ENCODE measurements at places on chromosomes 4 and X. TPM values are rescaled to one million over a fixed set of nuclear protein-coding genes. Genes with fewer than 3 reads are reported as not detected.

- no peak for DNase-seq
These were observed 296.3 kb upstream of the TENM3 start for GRCh38 chr4:181946902-181947301.

DNA sequence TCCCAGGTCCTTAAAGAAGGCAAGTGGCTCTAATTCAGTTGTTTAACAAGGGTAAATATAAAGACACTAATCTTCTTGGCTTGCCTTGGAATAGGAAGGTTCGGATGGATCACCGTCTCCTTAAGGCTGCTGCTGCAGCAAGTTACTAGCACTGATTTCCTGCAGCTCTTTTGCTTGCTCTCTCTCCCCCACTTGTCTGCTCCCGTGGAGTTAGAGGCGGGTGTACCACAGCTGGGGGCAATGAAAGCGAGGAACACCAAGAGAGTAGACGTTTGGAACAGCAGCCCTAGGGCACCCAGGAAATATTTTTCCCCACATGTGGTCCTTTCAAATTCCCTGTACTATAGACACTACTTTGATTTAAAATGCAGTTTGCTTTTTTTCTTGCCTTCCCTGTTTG, 202.2 kb downstream of the SH2D1A start:
- no peak for DNase-seq

DNA sequence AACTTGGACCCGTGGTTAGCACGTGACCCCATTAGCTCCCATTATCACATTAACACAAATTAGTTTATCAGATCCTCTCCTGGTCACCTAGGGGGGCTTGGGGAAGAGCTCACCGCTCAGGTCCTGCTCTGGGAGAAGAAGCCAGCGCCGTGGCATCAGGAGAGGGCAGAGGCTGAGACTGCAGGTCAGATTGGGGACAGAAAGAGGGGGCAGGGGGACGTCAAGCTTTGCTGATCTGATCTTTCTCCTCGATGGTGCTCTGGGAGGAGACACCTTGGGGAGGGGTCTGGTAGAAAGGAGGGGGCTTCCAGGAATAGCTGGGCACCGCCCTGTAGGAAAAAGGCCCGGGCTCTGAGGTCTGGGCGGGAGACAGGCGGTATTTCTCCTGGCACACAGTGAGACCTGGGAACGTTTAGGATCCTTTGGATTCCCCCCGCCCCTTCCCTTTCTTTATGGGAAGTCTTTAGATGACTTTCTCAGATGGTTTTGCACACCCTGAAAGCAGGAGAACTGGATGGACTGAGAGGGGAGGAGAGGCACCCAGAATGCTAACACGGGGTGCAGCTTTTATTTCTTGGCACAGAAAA, 9.1 kb upstream of the ELF4 start:
- no peak for DNase-seq

- no peak for DNase-seq
These were observed 48.3 kb downstream of the ABLIM2 start for GRCh38 chr4:8110071-8110986.

DNA sequence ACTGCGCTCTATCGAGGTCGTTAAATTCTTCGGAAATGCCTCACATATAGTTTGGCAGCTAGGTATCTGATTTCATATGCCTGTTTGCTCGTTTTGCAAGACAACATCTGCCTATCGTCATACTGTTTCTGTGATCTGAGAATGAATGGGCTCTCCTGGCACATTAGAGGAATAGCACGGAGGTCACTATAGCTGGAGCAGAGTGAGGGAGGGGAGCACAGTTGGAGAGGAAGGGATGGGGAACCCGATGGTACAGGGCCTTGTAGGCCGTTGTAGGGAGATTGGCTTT, 552 bp downstream of the IKBKG start:
- no peak for DNase-seq

- no peak for DNase-seq
These were observed 48.0 kb upstream of the APELA start for GRCh38 chr4:164828955-164829354.

- no peak for DNase-seq
These were observed 29.3 kb upstream of the BOD1L1 start for GRCh38 chr4:13656569-13657405.

- no peak for DNase-seq
These were observed 25.5 kb upstream of the TEC start for GRCh38 chr4:48295116-48295515.

- DNase-seq = no peak
These were observed 50.0 kb upstream of the ZNF827 start for GRCh38 chr4:145988628-145989027.

GRCh38 chr4:87430038-87430437, 7.7 kb downstream of the NUDT9 start:
- no peak for DNase-seq

DNA sequence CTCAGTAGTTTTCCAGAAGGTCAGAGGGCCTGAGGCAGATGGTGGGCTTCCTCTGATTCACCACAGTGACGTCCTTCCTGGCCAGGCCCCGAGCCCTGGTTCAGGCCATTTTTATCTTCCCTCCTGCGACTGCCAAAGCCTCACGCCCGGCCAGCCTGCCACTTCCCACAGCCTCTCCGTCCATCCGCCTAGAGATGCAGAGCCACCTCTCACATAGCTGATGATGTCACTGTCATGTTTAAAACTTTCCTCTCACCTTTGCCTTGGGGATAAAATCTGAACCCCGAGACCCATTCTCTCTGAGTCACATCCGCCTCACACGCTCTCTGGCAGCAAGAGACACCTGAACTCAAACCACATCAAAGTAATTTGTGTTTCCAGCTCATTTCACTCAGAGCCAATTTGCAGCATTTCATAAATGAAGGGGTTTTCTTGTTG, 175.3 kb downstream of the QDPR start:
- no peak for DNase-seq

GRCh38 chrX:48983896-48984295, 12.3 kb upstream of the KCND1 start:
- no peak for DNase-seq

- no peak for DNase-seq
These were observed 5.1 kb upstream of the SFRP2 start for GRCh38 chr4:153794006-153794405.

- DNase-seq = no peak
These were observed 100.5 kb downstream of the CLNK start for GRCh38 chr4:10584042-10584441.

GRCh38 chr4:82900066-82900410, 497 bp upstream of the THAP9 start:
- DNase-seq = no peak

DNA sequence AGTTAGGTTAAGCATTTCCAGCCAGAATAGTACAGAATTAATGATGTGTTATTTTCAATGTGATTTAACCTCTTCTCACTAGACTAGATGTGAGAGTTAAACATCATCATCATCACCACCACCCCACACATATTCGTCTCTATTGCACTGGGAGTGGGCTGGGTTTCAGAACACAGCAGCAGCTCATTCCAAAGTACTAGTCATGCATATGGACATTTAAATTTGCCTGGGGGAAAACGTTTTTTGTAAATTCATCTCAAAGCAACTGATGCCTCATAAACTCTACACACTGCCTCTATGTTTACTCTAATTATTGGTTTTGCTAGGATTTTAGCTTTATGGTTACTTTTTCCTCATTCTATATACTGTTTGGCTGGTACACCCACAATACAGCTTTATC, 509.1 kb downstream of the PPP4R3C start:
- DNase-seq = no peak

- no peak for DNase-seq
These were observed 1.2 kb upstream of the CHRNA9 start for GRCh38 chr4:40333921-40334352.

- DNase-seq = no peak
These were observed 4.3 kb upstream of the FRMPD3 start for GRCh38 chrX:107445146-107445545.

GRCh38 chrX:24902806-24903205, 113.0 kb downstream of the ARX start:
- no peak for DNase-seq

DNA sequence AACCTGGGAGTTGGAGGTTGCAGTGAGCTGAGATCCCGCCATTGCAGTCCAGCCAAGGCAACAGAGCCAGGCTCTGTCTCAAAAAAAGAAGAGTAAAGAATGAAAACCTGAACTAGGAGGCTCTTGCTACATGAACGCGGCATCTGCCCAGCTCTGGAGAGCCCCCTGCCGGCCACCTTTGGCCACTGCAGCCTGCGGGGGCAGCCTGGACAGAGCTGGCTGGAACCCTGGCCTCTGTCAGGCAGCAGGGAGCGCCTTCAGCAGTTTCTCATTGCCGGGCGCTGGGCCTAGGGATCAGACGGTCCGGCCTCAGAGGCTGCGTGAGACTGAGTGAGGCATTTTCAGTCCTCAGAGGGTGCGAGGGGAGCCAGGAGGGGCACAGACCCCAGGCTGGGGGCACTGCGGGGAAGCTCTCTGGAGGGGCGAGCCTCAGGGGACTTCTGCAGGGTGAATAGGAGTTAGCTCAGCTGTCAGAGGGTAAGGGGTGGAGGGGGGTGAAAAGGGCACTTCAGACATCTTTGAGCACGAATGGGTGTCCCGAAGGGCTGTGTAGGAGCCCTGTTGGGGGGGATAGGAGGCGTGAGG, 17.5 kb downstream of the DOK7 start:
- no peak for DNase-seq

The RADX gene
- total RNA-seq = 0.42 TPM

The TRPC5OS gene
- total RNA-seq = not detected

The YIPF7 gene
- total RNA-seq = not detected

The VEGFD gene
- 8.2 TPM for total RNA-seq

The TMPRSS11D gene
- not detected for total RNA-seq

The STARD8 gene
- 21.9 TPM for total RNA-seq

The APLN gene
- total RNA-seq = 5.6 TPM

The FABP2 gene
- total RNA-seq = 0.80 TPM

The GABRE gene
- 167 TPM for total RNA-seq

The FRMD7 gene
- total RNA-seq = not detected
